ENCODE measurements at places on chromosomes 16 and 17.

DNA sequence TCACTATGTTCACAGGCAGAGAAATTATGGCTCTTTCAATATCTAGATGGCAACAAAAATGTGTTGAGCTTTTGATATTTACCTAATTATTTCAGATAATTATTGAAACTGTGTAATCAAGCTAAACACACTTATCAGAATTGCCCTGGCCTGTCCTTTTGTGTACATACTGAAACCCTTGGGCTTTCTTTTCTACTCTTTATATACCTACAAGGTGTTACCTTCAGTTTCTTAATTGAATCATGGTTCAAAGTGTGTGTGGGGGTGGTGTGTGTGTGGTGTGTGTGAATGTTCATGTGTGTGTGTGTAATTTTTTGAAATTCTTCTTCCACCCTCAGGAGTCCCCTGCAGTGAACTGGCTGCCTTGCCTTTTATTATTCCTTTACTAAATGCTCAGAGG lies 506.8 kb upstream of the SOX9 start:
- DNase-seq, result no peak

DNA sequence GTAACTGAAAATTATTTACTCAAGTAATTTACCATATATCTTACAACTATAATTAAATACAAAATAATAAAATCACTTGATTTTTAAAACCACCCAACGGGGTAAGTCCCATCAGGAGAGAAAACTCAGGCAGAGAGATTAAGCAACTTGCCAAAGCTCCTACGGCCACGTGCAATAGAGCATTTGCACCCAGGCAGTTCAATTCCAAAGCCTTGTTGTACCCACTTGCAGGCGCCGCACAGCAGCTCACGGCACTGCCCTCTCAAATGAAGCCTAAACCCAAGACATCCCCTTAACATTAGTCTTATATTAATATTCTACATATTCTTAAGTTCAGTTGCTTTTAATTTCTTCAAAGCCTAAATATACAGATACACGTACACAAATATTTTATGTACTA lies 75.7 kb downstream of the SPAG9 start:
- no peak for DNase-seq

GRCh38 chr17:17204635-17205231 lies 1.4 kb downstream of the PLD6 start:
- DNase-seq, result no peak

DNA sequence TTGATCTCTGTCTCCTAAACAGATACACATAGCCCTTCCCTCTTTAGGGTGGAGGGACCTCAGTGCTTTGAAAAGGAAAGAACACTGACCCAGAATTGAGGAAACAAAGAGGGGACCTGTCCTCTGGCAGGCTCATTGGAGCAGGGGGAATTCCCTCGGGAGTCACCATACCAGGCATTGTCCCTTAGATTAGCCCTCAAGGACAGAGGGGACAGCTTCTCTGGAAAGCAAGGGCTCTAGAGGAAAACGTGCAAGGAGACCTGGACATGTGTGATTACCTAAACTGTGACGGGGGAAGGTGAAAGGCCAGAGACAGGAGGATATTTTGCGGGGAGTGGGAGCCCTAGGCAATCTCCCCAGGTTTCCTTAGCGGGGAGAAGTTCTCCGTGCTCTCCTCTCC lies 7.6 kb upstream of the FZD2 start:
- no peak for DNase-seq

DNA sequence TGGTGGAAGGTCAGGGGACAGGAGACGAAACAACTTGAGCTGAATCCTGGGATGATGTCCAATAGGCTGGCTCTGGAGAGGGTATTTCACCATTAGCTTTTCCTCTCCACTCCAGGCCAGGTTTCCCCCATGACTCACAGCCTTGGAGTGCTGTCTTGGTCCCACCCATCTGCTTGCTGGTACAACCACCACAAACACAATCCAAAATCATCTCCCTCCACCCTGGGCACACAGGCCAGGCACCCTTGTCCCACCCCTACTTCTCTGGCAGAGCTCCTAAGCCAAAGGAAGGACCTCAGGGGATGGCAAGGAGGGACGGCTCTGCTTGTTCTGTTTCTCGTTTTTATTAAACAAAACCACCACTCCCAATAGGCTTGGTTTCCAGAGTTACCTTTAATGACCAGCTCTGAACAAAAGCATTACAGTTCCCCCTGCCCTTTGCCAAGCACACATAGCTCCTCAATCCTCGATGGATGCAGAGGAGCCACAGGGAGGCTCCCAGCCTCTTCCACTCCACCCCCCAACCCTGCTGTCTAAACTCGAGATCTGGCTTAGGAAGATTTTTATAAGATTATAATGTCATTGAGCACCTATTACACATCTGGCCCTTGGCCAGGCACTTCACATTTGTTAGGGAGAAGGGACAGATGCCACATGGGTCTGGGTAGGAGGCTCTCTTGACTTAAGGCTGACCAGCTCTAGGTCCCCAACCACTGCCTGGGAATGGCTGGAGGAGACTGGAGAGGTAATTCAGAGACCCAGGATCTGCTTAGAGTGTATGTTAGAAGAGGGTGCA lies 13.3 kb downstream of the CAVIN1 start:
- DNase-seq, result no peak

GRCh38 chr17:2214047-2214928 lies 89.3 kb downstream of the SMG6 start:
- no peak for DNase-seq

GRCh38 chr16:48498769-48499631 lies 111.0 kb downstream of the N4BP1 start:
- no peak for DNase-seq

DNA sequence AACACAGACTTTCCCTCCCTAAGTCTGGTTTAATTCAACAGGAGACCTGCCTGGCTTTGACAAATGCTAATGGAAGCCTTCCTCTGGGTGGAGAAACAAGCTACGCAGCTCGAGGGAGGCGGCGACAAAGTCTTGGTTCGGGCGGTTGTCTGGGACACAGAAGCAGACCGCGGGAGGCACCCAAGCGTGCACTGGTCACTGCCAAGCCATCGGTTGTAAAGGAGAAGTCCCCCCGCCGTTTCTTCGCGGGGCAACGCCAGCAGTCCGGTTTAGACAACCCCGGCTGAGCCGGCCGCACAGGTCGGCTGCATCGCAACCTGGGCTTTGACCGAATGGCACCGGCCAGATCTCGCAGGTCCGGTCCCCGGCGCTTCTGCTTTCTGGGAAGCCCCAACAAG lies 586 bp downstream of the GLYR1 start:
- DNase-seq, result peak; percentile 43

DNA sequence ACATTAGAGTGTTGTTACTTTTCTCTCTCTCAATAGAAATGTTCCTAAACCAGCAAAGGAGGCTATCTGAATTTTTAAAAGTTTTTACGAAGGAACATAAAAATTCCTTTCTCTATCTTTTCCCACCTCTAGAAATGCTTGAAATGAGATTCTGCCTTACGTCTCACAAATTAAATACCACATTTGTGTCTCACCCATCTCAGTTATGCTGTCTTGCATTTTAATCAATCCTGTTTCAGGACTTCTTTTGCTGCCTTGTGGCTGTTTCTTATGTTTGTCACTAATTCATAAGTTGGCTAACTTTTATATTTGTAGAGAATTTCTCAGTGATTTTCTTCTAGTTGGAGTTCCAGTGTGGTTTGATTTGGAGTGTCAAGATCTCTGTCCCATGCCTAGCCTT lies 3.5 kb downstream of the OMG start:
- no peak for DNase-seq

DNA sequence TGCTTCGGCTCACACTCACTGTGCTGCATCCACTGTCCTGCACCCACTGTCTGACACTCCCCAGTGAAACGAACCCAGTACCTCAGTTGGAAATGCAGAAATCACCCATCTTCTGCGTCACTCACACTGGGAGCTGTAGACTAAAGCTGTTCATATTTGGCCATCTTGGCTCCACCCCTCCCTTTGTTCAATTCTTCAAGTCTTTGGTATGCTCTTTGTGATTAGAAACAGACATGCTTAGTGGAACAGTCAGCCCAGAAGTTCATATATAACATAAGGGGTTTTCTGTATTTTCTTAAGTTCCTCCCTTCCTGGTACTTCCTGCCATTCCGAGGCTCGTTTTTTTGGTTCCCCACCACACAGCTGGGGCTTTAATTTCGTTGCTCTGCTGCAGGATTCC lies 398.5 kb upstream of the DYNLRB2 start:
- no peak for DNase-seq

DNA sequence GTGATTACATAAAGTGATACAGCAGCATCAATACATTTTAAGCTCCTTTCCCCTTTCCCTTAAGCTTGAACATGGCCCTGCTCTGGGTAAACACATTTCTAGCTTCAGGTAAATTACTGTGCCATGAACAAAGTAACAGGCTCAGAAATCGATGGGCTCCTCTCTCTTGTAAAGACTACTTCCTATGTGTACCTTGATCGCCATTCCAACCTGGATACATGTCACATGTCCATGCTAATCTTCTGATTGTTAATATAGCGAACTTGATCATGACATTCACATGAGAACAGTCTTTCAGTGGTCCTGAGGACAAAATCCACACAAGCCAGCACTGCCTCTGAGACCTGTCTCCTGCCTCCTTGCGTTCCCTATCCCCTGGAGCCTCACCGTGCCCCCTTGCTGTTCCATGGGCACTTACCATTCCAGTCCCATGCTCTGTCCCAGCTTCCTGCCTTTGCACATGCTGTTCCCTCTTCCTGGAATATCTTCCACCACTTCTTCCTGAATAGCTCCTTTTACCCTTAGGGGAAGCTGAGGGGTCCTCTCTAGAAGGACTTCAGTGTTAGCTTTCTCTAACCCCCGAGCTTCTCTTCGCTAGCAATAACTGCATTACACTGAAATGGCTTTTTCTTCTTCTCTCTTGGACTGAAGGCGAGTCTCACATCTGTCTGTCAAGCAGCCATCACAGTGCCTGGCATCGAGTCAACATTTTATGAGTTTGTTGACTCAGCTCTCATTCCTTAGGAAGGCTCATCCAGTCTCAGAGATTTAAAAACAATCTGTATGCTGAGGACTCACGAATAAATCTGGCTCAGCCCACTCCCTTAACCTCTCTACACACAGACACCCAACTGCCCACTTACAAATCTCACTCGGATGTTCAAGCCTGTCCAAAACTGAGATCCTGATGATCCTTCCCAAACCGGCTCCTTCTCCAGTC lies 93.3 kb downstream of the ASIC2 start:
- no peak for DNase-seq

DNA sequence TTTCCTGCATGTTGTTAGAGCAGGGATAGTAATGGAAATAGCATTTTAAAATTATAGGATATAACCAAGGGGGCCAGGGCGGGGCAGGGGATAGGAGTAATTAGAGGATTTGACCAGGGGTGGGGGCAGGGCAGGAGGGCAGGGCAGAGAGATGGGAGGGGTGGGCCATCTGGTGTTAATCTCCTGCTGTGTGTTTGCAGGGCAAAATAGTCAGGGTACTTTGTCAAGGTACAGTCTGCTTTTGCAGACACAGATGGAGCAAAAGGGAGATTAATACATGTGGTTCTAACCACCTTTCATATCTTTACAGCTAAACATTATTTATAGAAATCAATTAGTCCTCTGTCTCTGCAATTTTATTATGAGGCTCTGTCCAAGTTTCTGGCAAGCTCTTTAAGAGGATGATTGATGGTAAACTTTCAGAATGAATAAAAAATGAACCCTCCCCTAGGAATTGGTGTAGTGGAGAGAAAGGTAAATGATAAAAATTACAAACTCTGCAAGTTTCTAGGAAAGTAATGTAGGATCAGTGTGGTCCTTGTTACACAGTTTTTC lies 6.6 kb downstream of the ANKFN1 start:
- no peak for DNase-seq

DNA sequence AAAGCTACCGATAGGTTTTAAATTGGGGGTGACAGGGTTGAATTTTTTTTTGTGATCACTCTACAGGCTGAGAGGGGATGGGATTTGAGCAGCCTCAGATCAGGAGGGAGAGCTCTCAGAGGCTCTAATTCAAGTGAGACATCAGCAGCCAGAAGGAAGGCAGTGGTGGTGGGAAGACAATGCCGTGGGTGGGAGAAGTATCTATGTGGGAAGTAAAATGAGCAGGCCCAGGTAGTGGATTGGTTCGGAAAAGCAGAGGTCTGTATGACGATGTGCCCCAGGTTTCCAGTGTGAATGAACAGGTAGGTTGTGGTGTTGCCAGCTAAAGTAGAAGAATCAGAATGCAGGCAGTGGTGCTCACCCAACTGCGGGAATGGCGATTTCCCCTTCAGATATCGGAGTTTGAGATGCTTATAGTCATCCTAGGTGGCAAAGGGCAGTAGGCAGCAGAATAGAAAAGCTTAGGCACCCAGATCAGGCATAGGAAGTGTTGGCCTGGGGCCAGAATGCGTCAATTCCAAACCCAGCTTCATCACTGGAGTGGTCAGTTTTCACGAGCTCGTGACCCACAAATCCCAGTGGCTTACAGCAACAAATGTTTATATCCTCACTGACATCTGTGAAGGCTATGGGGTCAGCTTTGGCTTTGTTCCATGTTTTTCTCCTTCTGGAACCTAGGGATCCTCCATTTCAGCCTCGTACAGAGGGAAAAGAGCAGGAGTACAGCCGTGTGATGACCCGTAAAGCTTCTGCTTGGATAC lies 24.0 kb downstream of the MEOX1 start:
- no peak for DNase-seq

GRCh38 chr17:8341456-8341855 lies 1.8 kb downstream of the ODF4 start:
- no peak for DNase-seq

DNA sequence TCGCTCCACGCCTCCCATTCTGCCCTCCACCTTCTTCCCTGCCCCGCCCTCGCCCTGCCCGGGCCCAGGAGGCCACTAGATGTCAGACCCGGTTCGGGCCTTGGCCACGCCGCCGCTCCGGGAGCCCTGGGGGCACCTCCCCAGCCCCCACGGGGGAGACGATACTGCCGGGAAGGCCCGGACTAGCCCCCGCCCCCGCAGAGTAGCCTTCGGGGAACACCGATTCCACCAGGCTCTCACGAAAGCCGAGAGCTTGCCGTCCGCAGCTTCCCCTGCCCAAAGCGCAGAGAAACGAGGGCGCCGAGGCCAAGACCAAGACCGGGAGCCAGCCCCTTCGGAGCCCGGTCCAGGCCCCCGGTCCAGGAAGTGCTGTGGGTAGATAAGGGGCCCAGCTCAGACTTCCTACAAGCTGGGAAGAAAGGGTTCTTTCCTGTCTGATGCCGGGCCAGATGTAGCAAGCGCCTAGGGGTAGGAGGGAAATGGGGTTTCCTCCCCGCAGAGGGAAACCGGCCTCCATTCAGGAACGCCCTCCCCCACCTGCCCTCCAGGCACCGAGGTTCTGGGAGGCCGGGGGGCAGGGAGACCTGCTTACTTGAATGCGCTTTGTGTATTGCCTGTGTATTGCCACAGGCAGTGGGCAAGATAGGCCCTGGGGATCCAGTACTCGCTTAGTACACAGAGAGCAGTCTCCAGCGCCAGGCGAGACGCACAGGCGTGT lies 806 bp upstream of the CYB561 start:
- peak; percentile 36 for DNase-seq

GRCh38 chr16:79950932-79951719 lies 350.6 kb upstream of the MAF start:
- no peak for DNase-seq

DNA sequence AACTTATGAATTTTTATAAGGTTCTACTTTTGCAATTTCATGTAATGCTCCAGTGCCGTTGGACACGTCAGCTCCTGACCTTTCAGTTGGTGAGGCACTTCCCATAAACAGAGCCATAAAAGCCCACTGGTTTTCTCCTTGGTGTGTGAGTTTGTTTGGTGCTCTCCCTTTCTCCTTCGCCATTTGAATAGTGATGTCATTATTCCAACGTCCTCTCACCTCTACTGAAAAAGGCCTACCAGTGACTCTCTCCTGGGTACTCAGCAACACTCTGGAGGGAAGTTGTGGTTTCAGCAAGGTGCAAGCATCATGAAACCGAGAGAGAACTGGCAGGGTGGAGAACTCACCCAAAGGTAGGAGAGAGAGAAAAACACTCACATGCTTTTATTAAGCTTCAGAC lies 29.6 kb upstream of the HNF1B start:
- DNase-seq, result peak; percentile 14

Measured in immature natural killer cell (primary cell).